NCI-H748 treated with DMSO at 0.1 percent for 48 hours (cell line): ENCODE measurements at places on chromosomes 2 and 18.

DNA sequence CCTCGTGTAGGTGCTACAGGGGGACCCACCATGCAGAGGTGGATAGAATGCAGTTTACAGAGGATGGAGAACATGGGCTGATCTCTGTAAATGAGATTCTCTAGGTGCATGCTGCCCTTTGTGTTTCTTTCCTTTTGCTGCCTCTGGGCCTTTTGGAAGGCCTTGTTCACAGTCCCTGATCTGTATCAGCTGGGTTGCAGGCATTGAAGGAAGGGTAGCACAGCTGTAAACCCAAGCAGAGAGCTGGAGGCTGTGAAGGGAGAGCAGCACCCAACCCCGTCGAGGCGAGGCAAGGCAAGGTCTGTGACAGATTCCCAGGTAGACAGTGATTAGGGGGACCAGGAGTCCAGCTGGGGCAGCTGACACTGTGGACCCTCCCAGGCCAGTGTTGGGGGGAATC is 56.1 kb upstream of the SOS1 start:
- DNase-seq, result no peak

DNA sequence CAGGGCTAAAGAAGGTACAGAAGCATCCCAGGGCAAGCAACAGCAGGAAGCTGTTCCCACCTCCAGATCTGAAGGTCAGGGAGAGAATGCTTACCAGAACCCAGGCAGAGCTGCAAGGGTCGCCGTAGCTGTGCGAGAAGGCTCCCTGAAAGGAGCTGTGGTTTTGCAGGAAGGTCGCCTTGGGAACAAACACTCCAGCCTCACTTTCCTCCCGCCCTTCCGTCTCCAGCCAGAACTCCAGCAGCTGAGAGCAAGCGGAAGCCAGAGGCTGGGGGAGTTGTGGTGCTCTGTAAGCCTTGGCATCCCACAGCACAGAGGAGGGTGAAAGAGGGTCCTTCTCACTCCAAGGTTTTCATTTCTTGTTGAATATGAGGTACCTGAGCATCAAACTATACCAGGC is 18.3 kb upstream of the ICOS start:
- DNase-seq, result no peak

DNA sequence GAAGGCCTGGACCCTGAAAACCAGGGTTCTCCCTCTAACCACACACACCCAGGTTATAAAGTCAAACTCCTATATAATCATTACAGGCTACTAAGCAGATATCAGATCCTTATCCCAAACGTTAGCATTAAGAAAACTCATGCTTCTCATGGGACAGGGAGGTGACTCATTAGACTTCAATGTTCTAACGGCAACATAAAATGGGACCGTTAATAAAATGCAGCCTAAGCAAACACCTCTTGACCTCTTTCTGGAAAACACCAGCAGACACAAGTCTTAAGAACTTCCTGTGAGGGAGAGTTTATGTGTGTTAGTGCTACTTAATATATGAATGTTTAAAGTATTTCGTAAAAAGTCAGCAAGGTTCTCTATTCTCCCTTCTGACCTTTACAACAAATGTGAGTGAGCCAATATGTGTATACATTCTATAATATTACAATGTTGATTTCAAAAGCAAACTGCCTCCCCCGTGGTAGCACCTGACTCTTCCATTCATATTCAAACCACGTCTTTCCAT is 31.7 kb downstream of the LPIN2 start:
- DNase-seq, result no peak

GRCh38 chr18:35707247-35707646 is 125.7 kb downstream of the GALNT1 start:
- no peak for DNase-seq

GRCh38 chr2:98605076-98605475 is 3.2 kb downstream of the COA5 start:
- no peak for DNase-seq

DNA sequence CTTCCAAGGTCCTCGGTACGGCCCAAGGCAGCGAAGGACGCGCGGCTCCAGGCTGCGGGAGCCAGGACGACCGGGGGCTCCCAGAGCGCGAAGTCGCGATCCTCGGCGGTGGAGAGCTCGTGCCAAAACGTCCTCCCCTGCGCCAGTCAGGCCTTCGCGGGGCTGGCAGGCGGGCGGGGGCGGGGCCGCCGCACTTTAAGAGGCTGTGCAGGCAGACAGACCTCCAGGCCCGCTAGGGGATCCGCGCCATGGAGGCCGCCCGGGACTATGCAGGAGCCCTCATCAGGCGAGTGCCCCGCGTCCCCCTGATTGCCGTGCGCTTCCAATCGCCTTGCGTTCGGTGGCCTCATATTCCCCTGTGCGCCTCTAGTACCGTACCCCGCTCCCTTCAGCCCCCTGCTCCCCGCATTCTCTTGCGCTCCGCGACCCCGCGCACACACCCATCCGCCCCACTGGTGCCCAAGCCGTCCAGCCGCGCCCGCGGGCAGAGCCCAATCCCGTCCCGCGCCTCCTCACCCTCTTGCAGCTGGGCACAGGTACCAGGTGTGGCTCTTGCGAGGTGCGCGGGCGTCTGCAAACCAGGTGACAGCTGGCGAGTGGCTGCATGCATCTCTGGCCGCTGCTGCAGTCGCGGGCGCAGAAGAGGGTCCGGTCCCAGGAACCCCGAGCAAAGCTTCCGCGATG is at the start of gene CIDEA:
CIDEA (plus strand) TSS at position 226 of the 684 bp plus-strand sequence; CDS start at position 249, 23 bp downstream.
- no peak for DNase-seq

- DNase-seq, result no peak
These were observed 62.7 kb upstream of the NT5C1B start for GRCh38 chr2:18651842-18652774.

DNA sequence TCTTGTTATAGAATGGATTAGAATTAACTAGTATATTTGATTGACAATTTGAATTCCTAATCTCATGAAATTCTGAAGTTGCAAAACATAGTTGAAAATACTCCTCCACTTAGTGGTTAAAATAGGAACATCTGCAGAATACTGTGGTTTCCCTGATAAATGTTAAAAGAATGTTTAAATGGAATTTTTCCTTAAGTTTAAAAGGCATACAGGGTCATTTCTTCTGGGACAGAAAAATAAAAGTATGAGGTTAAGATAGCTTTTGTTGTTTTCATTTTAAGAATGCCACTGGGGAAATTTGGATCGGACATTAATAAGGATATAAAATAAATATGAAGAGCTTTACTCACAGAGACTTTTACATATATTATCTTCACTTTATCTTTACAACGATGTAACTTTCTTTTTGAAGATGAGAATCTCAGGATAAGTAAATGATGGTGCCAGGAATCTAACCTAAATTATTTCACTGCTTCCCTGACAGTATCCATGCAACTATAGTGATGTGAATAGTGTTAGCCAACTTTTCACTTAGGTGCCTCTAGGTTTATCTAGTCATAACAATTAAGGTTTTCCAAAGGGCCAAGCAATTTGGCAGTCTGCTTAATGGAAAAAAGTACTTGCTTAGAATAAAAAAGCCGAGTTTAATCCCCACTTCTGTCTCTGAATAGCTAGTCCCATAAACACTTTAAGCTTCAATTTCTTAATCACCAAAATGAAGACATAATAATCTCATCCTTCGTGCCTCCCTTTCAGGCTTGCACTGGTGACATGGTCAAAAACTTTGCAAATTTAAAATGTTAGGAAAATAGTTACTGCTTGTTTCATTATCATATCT is 151.8 kb upstream of the STK17B start:
- no peak for DNase-seq

- DNase-seq, result peak; percentile 1
These were observed 250.7 kb downstream of the VAPA start for GRCh38 chr18:10164271-10165071.

DNA sequence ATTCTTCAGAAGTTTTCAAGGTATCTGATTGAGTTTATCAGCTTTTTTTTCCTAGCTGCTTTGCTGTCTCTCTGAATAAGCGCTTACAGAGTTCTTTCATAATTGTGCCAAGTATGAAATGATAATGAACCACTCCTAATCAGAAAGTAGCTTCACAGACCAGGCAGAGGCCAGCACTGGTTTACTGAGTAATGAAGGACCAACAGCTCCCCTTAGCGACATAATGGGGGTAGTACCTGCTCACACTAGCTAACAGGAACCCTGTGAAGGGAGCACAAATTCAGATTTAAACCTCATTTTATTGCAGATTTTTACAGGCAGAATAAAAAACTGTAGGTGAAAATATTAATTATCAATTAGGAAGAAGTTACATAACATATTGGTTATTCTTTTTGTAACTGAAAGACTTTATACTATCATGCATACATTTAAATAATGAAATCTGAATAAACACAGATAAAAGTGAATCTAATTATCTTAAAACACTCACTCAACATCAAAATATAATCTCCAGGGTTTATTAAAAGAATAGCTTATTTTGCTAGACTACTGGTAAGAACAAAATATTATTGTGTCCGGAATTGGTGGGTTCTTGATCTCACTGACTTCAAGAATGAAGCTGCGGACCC is 53.7 kb upstream of the LRRC30 start:
- DNase-seq, result peak; percentile 54

- DNase-seq, result no peak
These were observed 89.7 kb downstream of the KCTD1 start for GRCh38 chr18:26458526-26459232.

DNA sequence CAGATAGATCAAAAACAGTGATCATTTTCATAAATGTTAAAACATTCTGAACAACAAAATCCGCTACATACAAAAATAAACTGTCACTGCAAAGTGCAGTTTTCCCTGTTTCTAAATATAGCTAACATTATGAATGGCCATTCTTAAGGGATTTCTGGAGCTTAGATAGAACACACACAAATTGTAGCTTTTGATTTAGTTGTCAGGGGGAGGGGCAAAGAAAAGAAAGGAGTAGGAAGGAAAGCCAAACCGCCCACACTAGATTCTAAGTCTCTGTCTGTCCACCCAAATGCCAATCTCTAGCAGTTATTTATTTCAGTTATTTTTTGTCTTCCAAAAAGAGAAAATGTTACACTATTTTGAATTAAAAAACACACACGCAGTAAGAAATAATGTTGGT is 182.4 kb downstream of the CDH2 start:
- DNase-seq, result no peak

- DNase-seq, result no peak
These were observed 1076.2 kb downstream of the TSN start for GRCh38 chr2:122831649-122832048.

DNA sequence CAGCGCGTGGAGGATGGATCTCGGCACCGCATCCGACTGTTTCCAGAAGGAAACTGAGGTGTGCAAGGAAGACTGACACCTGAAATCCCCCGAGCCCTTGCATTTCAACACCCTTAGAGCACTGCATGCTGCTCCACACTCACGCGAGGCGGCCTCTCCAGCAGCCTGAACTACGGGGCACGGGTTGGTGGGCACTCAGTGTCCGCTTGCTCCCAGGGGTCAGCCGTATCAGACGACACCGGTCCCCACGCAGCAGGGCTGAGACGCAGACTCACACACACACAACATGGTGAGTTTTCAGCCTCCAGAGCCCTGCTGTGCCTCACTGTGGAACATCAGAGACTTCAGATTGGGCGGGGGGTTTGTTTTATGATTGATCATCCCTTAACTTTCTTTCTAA is 269.9 kb downstream of the TWIST2 start:
- no peak for DNase-seq

- DNase-seq, result no peak
These were observed 146.3 kb upstream of the LMAN1 start for GRCh38 chr18:59505356-59505755.

- DNase-seq, result no peak
These were observed 142.2 kb downstream of the SATB2 start for GRCh38 chr2:199315299-199316179.

GRCh38 chr2:204576362-204576979 is 31.2 kb downstream of the PARD3B start:
- no peak for DNase-seq

DNA sequence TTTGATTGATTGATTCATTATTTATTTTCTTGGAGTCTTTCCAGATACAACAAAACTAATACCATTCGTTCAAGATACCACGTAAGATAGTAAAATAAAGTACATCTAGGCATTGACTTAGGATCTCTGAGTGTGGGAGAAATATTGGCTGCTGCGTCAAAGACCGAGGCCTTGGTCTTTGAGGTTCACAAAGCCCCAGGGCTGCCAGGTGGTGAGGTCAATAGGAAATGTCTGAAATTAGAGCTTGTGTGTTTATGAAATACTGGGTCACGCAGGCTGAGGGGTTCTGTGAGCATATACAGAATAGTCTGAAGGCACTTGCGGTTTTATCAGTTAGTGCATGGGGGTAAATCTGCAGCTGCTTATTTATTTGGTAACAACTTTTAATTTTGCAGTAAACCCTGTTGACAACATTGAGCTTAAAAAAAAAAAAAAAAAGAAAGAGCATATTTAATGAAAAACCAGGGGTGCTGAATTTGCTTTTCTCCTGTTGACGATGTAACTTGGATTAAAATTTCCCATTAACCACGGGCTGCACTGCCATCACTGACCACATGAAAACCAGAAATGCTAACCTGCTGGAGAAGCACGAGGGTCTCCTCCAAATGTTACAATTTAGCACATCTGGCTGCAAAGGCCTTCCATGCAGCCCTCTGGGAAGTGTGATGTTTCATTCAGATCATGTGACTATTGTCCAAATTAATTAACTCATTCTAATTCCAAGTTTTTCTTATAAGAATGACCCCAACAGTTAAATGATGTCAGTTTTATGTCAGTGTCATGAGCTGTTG is 27.1 kb upstream of the SERPINB12 start:
- no peak for DNase-seq

DNA sequence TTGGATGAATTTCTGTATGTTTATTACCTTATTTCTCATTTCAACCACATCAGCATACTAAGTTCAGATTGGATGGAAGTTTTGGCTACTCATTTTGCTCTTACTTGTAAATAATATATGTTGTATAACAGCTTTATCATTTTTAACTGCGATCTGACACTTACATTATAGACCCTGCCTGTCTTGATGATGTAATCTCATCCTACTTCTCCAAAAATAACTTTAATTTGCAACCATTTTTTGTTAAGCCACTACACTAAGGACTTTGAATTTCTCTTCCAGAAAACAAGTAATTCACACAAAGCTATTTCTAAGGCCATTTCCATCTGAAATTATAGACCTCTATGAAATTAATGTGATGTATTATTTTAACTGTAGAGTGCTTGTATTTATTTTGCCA is 240.7 kb downstream of the WDR7 start:
- no peak for DNase-seq

DNA sequence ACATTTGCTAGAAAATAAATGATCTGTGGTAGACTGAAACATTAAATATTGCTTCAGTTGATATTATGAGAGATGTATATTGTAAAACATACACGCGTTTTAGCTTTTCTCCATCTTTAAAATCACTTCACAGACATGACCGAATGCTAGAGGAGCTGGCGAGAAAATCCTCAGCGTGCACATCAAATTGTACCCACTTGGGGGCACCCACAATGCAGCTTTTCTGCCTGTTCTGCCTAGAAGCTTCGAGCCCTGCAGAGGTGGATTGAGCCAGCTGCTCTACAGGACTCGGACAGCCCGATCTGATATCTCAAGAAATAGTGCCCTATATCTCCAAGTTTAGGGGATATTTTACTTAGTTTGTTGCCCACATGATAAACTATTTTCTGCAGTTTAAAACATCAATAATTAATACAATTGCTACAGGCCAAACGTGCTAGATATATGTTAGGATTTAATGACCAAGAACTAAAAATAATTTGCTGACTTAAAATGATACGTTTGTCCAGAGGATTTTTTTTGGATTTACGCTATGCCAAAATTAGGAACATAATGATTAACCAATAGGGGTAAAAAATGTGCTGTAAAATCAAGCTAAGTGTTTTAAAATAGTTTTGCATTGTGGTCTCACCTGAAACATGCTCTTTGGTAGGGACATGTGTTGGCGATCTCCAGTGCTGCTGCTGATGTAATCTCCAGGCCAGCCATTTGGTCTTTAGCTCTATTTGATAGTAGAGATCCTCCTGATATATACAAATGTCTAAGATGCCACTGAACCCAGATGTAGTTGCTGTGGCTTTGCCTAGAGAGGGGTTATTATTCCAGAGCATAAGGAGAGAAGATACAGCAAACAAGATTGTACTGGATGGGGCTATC is 22.3 kb upstream of the ATP5MC3 start:
- DNase-seq, result peak; percentile 54
